ENCODE measurements at places on chromosomes 16 and 17.

DNA sequence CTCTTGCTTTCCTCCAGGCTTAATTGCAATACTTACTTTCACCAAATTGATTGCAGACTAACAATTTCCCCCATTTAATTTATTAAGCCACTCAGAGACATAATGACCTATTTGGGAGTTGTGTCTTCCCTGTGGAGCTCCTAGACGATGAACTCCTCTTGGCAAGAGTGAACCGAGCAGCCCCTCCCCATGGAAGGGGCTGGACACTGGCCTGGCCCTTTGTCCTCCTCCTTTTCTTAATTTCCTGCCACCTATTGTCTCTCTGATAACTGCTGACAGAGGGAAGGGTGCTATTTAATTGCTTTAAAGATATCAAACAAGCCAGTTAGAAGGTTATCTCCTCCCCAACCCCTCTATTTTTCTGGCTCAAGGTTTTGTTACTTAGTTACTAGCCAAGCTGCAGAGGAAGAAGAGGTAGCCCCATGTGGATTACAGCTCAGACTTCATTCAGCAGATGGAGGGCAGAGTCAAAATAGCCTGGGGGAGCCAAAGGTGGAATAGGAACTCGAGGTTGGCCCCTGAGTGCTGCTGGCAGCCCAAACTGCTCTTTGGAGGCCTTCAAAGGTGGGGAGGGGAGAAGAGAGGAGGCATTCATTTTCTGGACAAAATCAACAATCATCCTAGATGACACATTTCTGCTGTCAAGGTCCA lies 3.7 kb upstream of the SSTR2 start:
- DNase-seq = no peak

DNA sequence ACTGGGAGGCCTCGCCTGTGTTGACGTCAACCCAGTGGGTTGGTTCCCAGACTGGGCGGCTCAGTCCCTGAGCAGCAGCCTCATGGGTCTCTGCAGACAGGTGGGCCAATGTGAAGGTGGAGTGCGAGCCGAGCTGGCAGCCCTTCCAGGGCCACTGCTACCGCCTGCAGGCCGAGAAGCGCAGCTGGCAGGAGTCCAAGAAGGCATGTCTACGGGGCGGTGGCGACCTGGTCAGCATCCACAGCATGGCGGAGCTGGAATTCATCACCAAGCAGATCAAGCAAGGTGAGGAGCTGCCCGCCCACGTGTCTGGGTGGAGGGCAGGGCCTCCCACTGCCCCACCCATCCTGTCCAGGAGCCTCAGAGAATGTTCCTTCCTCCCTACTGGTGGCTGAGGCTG lies 44.1 kb downstream of the MRC2 start:
- DNase-seq = no peak

DNA sequence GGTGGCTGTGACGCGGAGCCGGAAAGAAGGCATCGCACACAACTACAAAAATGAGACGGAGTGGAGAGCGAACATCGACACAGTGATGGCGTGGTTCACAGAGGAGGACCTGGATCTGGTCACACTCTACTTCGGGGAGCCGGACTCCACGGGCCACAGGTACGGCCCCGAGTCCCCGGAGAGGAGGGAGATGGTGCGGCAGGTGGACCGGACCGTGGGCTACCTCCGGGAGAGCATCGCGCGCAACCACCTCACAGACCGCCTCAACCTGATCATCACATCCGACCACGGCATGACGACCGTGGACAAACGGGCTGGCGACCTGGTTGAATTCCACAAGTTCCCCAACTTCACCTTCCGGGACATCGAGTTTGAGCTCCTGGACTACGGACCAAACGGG lies 4.4 kb downstream of the ENPP7 start:
- DNase-seq = no peak

- DNase-seq = no peak
Observed at GRCh38 chr17:17612085-17613022, 20.8 kb upstream of the PEMT start.

- no peak for DNase-seq
Observed at GRCh38 chr16:57985204-57986181, 14.6 kb upstream of the CNGB1 start.

DNA sequence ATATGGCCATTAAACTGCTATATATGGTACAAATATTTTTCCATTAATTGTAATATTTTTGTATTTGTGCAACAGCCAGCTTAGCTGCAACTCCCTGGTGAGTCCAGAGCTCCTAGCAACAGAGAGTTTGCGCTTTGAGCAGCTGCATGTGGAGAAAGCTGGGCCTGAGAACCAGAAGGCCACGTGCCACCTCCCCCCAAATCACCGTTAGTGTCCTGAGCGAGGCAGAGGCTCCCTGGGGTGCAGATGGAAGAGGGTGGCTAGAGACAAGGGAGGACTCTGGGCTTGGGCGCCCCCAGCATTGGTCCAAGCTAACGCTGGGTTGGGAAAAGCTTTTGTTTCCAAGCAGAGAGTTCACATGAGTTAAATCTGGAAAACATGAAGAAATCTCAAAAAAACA lies 41.6 kb downstream of the HSBP1 start:
- no peak for DNase-seq

GRCh38 chr16:67163999-67164558 lies 466 bp upstream of the HSF4 start:
- DNase-seq = no peak

GRCh38 chr17:72234985-72235384 lies 114.2 kb downstream of the SOX9 start:
- no peak for DNase-seq

DNA sequence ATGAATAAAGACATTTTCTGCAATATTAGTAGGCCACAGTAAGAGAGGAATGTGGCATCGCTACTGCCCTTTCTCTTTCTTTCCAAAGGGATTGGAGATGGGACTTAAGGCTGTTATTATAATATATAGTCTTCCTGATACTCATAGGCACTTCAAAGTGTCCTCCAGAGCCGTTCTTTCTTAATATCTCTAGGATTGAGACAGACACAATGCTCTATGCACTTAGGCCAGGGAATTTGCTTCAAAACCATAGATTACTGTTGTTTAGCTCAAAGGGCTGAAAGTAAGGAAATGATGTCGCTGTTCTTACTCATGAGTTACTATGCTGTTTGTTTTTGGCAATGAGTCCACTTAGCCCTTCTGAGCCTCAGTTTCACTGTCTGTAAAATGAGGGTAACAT lies 590.5 kb downstream of the CDH11 start:
- no peak for DNase-seq

DNA sequence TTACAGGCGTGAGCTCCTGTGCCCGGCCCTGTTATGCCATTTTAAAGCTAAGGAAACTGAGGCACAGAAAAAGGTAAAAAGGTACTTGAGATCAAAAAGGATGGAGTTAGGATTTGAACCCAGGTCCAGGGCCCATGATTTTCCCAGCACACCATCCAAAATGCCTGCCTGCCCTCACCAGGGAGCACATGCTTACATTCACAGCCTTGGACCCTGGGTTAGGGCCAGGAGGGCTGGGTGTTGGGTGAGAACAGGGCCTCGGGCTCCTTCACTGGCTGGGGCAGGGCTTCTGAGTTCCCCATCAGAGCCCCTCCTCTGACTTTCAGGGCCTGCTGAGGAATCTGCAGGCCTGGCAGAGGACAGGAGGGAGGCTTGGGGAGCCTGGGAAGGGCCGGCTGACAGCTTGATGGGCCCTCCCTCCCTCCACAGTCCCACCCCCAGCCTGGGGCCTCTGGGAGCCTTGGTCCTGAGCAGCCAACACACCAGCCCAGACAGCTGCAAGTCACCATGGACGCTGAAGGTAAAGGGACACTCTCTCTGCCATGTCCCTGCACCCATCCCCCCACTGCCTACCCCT lies at the start of gene QPRT:
TSS of gene QPRT (plus strand) at position 490 of the 577 bp plus-strand sequence. CDS start at position 508, 18 bp downstream.
- no peak for DNase-seq

DNA sequence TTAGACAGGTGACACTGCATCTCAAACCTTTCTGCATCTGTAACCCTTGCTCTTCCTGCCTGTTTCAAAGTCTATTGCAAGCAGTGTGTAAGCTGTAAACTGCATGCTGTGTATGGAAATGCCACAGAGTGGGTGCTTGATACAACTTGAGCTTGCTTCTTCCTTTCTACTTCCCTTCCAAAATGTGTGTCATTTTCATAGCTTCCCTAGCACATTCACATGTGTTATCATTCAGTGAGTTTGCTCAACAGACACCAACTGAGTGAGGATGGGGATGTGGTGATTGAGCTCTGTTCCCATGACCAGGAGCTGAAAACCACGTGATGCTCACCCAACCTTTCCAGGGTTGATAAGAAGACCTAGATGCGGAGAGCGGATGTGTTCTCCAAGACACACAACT lies 111.1 kb downstream of the VAT1L start:
- DNase-seq = no peak

DNA sequence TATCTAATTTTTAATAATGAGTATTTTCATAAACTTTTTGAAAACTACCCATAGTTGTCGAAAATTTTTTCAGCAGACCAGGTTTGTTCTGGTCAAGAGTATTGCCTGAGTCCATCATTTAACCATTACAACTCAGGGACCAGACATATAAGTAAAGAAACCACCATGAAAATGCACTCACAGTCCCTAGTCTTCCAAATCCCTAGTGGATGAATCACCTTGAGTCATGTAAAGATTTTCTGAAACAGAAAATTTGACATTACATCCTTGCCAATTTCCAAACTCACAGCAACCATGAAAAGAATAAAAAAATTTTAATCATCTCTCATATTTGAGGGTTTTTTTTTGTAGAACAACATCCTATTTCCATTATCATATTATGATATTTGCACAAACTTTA lies 1337.5 kb upstream of the CDH8 start:
- no peak for DNase-seq

DNA sequence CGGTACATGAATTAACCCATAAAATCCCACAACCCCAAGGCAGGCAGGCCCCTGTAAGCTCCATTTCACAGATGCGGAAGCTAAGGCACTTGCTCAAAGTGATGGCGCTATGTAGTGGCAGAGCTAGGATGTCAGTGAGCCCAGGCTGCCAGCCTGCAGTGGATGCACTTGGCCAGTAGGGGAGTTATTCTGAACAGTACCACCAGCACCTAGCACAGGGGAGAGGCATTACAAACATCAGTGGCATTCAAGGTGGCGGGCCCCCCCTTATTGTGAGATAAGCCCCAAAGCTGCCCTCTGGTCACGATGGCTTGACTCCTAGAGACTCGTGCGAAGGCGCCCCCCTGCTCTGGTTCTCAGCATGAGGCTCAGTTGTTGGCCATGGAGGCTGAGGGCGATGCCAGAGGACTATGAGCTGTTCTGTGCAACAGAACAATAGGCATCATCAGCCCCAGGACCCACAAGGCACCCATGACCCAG lies 33.8 kb downstream of the GTF3C1 start:
- no peak for DNase-seq

DNA sequence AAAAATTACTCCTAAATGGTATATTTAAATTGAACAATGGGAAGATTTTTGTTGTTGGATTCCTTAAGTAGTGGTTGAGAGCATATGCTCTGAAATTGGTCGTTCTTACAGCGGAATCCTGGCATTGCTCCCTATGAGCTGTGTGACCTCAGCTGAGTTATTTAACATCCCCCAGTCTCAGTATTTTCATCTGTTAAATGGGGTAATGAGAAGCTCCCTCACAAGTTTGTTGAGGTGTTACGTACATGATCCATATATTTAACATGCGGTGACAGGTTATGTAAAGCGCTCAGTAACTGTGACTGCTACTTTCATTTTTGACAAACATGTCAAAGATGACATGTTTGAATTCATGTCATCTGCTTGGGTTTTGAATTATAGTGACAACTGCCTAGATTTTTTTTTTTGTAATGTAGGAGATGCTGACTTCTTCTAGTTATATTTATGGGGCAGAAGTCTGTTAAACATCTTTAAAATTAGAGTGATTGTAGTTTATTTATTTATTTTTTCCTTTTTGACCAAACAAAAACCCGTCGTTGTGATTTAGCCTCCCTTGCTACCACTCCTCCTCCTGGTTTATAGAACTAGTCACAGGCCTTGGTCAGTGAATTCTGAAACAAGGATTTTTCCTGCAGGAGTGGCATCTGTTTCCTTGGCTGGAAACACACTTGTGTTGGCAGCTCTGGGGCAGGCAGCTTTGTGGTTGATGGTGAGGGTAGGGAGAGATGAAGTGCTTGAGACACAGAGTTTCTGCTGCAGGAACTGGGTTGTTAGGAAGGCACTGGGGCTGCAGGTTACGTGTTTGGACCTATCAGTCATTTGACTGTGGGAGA lies 268.8 kb downstream of the SNX29 start:
- DNase-seq = no peak

Measured in NCI-H1930 (cell line).